ENCODE measurements at places on chromosomes 2 and 18.

DNA sequence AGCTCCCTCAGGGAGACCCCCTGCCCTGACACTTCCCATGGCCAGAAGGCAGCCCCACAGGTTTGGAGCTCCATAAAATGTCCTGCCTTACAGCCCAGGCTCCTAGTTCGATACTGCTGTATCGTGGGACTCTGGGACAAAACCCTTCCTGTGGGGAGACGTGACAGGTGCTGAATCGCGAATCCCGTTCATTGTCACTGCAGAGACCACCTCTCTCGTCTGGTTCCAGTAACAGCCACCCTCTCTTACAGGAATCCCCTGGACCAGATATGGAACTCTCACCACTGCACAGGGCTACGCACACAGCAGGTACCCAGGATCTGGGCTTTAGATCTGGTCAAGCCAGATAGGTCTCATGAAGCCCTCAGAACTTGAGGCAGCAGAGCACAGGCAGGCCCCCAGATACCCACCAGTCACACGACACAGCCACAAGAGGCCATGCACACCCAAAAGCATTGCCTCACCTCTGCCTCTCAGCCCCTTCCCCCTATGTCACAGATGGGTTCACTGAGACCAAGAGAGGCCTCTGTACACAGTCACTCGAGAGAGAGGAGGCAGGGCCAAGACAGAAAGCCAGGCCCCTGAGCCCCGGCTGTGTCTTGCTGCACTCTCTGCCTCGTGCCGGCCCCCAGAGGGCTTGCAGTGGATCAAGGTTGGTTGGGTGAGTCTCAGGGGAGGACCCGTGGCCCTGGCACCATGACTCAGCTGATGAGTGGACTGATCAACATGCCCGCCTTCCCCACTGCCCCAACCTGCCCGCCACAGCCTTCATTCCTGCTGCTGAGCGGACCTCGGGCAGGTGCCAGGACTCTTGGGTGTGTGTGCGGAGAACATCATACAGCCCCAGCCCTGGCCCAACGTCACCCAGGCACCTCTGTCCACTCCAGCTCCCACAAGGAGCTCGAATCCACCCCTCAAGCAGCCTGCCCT is 7.6 kb downstream of the SDC1 start:
- peak overlapping the region; percentile 94 for H3K27ac ChIP-seq
- H3K4me1 ChIP-seq: peaks cover 64% of the 10 kb centered on the region
- no peaks in the 10 kb centered on the region for H3K27me3 ChIP-seq
- no peak overlapping the region for H3K4me3 ChIP-seq

- no peaks in the 10 kb centered on the region for H3K36me3 ChIP-seq
- H3K27ac ChIP-seq: no peak overlapping the region
- H3K4me1 ChIP-seq: no peaks in the 10 kb centered on the region
Observed at GRCh38 chr2:191854382-191855372, 7.8 kb upstream of the CAVIN2 start.

- no peaks in the 10 kb centered on the region for H3K4me1 ChIP-seq
- H3K27ac ChIP-seq: no peak overlapping the region
- H3K36me3 ChIP-seq: no peaks in the 10 kb centered on the region
- no peaks in the 10 kb centered on the region for H3K27me3 ChIP-seq
- no peak for DNase-seq
Observed at GRCh38 chr18:49537232-49537896, 24.5 kb upstream of the LIPG start.

DNA sequence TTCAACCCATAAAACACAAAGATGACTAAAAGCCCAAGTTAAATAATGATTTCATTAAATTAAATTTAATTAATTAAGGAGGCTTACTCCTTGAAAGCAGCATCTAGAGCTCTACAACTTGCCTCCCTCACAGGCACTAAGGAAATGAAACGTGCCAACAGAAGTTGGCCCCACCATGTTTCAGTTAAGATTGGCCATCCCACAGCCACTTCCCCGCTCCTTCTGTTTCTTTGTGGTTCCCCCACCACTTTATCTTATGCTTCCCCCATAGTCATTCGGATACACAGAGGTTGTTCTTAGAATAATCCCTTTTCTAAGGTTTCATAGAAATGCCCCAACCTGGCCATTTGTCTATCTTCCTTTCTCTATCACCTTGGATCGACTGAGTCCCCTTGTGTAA is 101.6 kb upstream of the RIOK3 start:
- H3K4me3 ChIP-seq: no peak overlapping the region
- H3K36me3 ChIP-seq: peaks cover 5% of the 10 kb centered on the region
- H3K27ac ChIP-seq: no peak overlapping the region
- no peak for DNase-seq
